Central memory CD4-positive, alpha-beta T cell (primary cell): ENCODE measurements at places on chromosomes 2 and 18.

DNA sequence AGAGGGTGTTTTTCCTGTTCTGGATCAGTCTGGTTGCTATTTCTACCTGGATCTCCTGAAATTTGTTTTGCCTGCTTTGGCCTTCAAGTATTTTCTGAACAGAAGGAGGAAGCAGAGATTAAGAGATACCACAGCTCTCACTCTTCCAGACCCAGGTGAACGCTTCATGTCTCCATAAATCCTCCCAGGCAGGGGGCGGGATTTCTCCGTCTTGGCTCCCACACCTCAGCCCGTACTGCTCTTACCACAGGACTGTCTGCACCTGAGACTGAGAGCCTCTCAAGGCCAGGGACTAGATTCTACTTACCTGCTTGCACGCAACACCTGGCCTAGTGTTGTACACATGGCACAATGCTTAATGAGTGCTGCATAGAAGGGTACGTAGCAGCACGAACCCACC is 59.9 kb upstream of the LRPPRC start:
- no peak for DNase-seq

DNA sequence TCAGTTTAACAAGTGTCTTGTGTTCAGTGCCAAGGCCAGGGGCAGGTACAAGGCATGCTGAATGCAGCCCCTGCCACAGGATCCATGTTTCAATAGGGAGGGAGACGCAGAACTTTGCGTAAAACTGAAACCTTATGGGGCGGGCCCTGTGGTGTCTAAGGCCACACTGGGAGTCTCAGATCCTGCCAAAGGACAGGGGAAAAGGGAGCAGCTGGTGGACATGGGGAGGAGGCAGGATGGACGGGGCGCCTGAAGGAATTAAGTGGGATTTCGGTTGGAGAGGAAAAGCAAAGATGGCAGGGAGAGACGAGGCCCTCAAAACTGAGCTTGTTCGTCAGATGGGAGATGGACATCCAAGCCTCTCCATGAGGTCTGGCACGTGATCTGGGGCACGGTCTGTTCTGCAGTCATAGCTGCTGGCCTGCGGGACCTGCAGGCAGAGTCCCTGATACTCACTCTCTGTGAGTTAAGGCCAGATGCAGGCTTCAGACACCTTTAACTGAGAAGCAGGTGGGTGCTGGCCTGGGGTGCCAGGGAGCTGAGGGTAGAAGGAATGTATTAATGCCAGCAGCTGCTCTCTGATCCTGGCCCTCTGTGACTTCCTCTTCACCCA is 48.8 kb downstream of the TCF7L1 start:
- DNase-seq, result no peak

- DNase-seq, result no peak
These were observed 14.2 kb upstream of the DSG1 start for GRCh38 chr18:31303771-31304170.

GRCh38 chr2:132656266-132656975 is 13.6 kb downstream of the LYPD1 start:
- DNase-seq, result no peak

DNA sequence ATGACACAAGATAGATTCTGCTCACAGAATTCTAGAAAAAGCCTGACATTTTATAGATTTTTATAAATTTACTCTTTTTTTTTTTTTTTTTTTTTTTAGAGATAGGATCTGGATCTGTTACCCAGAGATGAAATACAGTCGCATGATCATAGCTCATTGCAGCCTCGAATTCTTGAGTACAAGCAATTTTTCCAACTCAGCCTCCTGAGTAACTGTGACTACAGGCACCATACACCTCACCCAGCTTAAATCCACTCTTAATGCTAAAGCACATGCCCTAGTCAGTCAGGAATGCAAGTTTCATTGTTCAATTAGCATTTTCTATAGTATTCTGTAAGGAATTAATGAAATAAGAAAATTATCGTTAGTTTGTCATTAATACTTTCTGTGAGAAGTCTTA is 32.1 kb upstream of the WDR75 start:
- no peak for DNase-seq

DNA sequence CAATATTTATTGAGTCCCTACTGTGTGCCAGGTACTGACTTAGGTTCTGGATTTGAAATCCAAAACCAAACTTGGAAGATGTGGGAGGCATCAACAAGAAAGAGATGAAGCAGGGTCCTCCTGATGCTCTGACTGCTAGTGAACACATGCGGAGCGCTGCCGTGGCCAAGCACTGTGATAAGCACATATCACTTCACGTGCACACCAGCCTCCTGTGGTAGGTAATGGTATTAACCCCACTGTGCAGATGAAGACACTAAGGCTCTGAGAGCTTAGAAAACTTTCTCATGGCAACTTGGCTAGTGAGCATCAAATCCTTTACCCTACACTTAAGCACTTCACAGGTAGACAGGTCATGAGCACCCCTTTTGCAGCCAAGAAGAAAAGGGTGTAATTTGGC is 216.1 kb downstream of the HAUS1 start:
- DNase-seq, result no peak

DNA sequence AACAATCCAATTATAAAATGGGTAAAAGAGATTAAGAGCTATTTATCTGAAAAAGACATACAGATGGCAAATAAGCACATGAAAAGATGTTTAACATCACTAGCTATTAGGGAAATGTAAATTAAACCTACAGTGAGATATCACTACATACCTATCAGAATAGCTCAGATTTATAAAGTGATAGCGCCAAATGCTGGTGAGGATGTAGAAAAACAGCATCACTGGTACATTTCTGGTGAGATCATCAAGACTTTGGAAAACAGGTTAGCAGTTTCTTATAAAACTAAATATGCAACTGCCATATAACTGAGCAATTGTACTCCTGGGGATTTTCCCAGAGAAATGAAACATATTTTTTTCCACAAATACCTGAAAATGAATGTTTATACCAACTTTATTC is 100.4 kb downstream of the ACOXL start:
- DNase-seq, result no peak

DNA sequence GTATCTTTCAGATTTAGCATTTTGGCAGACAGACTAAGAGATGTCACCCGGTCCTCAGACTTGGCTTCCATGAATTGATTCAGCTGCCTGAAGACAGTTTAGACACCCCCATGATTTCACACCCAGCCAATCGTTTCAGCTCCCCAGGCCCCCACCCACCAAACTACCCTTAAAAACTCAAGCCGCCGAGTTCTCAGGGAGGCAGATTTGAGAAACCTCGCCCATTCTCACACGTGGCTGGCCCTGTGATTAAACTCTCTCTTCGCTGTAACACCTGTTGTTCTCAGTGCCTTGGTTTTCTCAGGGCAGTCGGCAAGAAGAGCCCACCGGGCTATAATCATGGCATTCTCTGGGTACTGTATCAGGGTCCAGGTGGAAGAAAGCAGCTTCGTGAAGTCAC is 35.2 kb downstream of the UXS1 start:
- DNase-seq, result peak; percentile 54

DNA sequence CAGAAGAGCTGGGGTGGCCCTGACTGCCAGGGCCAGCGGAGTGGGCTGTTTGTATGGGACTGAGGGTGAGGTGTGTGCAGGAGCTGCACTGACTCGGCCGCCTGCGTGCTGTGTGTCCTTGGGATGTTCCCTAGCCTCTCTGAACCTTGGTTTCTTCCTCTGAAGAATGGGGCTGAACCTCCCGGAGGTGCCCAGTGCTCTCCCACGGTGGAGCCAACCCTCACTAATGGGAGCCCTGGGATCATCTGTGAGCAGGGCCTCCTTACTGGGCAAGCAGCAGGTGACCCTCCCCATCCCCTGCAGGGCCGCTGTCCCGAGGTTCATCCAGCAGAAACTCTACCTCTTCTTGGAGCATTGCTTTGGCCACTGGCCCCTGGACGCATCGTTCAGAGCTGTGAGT is 11.7 kb upstream of the CCDC74A start:
- DNase-seq, result no peak

DNA sequence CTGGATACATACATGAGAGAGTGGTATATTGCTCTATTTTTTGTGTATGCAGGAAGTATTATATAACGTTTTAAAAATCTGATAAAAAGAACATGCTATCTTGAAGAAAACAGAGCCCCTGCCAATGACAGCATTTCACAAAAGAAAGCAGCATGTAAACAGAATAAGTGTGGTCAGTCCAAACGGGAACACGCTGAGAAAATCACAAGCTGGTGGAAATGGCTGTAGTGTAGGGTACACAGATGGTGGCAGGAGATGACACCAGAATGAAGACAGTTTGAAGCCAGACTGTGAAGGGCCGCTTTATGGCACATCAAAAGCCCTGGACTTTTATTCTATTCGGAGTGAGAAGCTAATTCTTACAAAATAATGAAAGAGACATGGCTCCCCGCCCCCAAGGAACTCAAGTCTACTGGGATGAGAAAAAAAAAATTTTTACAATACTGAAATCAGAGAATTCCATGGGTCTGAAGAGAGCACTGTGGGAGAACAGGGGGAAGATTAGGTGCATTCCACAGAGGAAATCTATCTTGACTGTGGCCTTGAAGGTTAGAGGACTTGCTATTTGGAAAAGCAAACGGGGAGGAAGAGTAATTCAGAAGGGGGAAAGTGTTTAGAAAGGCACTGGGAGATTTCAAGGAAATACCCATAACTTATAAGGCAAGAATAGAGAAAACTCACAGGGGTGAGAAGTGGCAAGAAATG is 217.7 kb upstream of the SMAD7 start:
- DNase-seq, result no peak

GRCh38 chr2:1686784-1687105 is 57.6 kb downstream of the PXDN start:
- DNase-seq, result no peak

- DNase-seq, result no peak
These were observed 202.9 kb downstream of the MIB1 start for GRCh38 chr18:21943456-21943855.

DNA sequence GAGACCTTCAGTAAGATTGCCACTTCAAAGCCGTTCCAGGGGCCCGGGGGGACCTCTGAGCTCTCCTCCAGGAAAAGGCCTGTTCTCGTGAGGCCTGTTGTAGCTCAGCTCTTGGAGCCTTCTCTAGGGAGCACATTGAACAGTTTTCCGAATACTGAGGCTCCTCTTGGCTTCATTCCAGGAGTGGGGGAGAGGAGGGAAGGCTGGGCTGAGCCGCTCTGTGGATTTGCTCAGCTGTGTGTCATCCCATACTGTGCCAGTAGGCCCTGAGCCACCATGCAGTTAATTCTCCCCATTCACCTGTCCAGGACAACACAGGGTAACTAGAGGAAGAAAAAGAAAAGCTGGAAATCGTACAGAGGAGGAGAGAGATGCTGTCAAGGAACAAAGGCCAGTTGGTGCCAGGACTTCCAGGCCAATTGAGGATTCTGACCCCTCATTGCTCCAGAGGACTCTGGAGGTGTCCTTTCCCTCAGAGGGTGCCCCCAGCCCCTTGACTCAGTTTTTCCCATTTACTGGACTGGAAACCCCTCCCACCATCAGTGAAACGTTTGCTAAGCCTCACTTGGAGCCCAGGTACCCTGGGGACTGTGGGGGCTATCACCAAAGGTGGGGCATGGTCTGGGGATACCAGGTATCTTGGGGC is 41.4 kb downstream of the HS1BP3 start:
- DNase-seq, result no peak

DNA sequence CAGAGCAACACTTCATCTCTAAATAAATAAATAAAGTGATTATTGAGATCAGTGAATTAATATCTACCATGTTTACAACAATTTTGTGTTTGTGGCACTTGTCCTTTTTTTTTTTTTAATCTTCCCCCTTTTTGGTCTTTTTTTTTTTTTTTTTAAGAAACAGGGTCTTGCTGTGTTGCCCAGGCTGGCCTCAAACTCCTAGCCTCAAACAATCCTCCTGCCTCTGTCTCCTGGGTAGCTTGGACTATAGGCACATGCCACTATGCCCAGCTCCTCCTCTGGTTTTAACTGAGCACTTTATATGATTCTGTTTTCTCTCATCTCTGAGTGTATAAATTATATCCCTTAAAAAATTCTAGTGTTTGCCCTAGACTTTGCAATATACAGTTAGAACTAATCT is 30.3 kb downstream of the SLC4A5 start:
- no peak for DNase-seq

DNA sequence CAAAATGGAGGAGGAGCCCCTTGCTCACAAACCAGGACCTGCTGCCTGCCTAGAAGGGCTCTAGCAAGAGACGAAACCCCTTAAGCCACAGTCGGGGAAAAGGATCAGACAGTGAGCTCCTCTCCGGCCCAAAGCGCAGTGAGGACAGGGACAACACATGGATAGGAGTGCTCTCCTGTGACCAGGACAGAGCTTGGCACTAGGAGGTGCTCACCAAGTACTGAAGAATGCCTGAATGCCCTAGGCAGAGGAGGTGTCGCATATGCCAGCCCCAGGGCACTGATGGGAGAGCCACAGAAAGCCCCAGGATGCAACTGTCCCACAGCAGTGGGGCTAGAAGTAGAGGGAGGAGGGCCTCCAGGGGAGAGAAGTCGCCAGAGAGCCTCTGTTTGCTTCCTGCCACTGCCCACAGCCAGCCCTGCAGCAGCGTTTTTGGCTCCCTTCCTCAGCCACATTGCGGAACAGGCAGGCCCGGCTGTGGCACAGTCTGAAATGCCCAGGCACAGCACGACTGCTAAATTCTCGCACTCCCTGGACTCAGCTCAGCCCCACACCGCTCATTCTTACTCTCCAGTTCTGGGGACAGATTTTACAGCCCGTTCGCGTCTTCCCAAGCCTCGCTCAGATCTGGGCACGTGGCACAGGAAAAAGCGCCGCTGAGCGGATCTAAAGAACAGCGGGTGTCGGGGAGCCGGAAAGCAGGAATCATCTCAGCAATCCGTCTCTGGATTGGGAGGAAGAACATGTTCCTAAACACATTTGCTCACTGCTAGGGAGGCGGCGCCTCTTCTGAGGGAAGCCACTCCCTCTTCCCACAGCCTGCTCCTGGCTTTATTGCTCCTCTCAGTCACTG is 98.7 kb upstream of the POU3F3 start:
- no peak for DNase-seq

GRCh38 chr2:44974064-44974715 is 32.7 kb downstream of the SIX3 start:
- no peak for DNase-seq

- DNase-seq, result peak; percentile 40
These were observed 392.4 kb downstream of the TNS1 start for GRCh38 chr2:217610401-217610814.

DNA sequence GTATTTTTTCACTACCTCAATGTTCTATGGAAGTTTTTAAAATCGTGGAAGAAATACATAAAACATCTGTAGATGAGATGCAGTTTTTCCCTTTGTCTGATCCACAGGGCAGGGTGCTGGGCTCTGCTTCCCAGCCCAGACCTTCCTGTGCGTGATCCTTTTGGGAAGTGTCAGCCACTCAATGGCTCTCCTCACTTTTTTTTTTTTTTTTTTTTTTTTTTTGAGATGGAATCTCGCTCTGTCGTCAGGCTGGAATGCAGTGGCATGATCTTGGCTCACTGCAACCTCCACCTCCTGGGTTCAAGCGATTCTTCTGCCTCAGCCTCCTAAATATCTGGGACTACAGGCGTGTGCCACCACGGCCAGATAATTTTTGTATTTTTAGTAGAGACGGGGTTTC is 32.8 kb downstream of the SOWAHC start:
- DNase-seq, result no peak

GRCh38 chr2:167183931-167184330 is 295.7 kb downstream of the XIRP2 start:
- no peak for DNase-seq
